ENCODE measurements at places on chromosomes 11 and 22. TPM values are rescaled to one million over a fixed set of nuclear protein-coding genes. Genes with fewer than 3 reads are reported as not detected.

- DNase-seq: no peak
- no peaks in the 10 kb centered on the region for H3K4me1 ChIP-seq
- no peak overlapping the region for H3K4me3 ChIP-seq
- no peak overlapping the region for H3K27ac ChIP-seq
Observed at GRCh38 chr11:130727157-130728119, 188.8 kb downstream of the SNX19 start.

DNA sequence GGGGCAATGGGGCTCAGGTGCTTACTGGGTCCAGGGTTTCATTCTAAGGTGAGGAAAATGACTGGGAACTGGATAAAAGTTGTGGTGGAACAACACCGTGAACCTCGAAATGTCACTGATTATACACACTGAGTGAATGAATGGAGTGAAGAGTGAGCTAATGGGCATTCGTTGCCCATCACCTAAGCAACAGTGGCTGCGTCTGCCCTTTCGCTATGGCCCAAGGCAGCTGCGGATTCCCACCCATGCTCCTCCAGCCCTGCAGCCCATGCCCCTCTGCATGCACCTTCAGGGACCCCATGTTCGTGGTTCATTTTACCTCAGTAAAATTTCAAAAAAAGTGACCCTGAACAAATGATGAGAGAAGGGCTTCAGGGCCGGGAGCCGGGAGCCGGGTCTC lies 196.3 kb downstream of the CTTN start:
- H3K4me3 ChIP-seq: no peak overlapping the region
- no peaks in the 10 kb centered on the region for H3K4me1 ChIP-seq
- H3K36me3 ChIP-seq: no peaks in the 10 kb centered on the region
- DNase-seq: no peak
- H3K27me3 ChIP-seq: no peaks in the 10 kb centered on the region

DNA sequence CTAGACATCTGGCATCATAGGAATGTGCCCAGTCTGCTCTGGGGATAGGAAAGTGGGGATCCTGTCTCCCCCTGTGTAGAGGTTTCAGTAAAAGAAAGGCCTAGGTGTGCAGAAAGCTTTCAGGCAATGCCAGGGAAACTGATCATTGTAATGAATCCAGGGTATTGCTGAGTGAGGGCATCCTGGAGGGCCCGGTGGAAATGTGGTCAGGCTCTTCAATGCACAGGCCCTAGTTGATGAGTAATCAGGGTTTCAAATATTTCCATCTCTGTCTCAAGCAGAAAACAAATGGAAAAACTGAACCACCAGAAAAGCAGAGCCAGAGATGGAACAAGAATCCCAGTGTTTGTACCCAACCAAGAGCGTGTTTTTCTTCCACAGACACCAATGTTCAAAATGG lies 2.0 kb downstream of the CD3E start:
- peaks cover 8% of the 10 kb centered on the region for H3K4me1 ChIP-seq
- no peak for DNase-seq
- no peaks in the 10 kb centered on the region for H3K36me3 ChIP-seq
- no peak overlapping the region for H3K4me3 ChIP-seq
- H3K27ac ChIP-seq: no peak overlapping the region

DNA sequence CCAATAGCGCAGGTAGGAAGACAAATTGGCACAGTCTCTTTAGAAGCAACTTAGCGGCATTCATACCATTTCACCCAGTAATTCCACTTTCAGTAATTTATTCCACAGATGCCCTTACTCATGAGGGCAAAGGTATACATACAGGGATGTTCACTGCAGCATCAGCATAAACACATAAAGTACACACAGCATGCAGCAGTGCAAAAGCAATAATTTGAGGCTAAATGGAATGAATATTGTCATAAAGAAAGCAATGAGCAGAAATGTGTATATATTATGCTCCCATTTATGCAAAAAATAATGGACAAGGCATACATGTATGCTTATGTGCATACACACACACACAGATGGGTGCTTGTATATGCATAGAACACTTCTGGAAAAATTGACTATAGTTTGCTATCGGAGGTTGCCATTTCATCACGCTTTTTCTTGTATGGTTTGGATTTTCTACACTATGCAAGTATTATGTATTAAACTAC lies 50.2 kb downstream of the TECTA start:
- no peak for DNase-seq
- H3K4me3 ChIP-seq: no peak overlapping the region
- H3K36me3 ChIP-seq: no peaks in the 10 kb centered on the region

DNA sequence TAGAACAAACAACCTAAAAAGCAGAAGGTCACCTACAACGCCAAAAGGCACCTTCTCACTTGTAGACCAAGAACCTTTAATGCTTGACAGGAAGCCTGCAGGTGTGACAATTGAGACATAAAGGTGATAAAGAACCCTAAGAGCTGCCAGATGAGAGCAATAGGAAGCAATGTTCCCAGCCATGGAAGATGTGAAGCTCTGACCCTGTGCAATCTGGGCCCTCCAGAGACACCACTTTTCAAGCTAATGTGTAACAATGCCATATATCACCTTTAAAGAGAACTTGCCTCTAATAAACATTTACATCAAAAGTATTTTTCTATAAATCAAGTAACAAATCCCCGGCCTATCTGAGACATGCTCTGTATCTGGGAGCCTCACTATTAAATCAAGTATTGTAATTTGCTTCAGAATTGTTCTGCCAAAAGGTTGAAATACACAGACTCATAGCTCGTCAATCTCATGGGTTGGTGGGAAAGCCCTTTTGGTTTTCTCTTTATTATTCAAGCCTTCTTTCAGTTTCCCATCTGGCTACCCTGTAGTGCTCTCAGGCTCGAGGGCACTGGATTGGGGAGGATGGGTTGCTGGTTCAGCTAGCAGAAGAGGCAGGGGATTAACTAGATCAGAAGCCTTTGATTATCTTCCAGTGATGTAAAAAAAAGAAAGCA lies 368.9 kb downstream of the BUD13 start:
- no peak overlapping the region for H3K4me3 ChIP-seq
- DNase-seq: no peak
- no peaks in the 10 kb centered on the region for H3K36me3 ChIP-seq
- no peak overlapping the region for H3K27ac ChIP-seq
- no peaks in the 10 kb centered on the region for H3K4me1 ChIP-seq

Gene NFAM1
- not detected for total RNA-seq
